Stimulated activated CD4-positive, alpha-beta T cell treated with anti-CD3 and anti-CD28 coated beads, Interleukin-15, amount 100 ng/mL, for 24 hours (primary cell): ENCODE measurements at places on chromosomes 5 and 9.

DNA sequence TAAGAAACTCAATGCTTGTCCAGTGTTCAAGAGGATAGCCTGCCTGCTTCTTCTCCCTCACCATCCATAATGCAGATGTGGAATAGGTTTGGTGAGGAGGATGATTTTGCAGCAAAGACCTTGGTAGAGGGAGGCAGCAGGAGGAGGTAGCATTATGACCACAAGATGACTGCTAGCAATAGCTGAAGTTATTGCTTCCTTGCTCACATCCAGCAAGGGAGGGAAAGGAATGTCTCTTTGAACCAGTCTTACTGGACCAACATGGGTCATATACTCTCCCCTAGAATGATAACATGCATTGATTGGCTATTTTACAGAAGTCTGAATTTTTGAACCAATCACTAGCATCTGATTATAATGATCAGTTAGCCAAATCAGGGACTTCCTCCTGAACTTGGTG is 607.6 kb downstream of the EBF1 start:
- DNase-seq = no peak

DNA sequence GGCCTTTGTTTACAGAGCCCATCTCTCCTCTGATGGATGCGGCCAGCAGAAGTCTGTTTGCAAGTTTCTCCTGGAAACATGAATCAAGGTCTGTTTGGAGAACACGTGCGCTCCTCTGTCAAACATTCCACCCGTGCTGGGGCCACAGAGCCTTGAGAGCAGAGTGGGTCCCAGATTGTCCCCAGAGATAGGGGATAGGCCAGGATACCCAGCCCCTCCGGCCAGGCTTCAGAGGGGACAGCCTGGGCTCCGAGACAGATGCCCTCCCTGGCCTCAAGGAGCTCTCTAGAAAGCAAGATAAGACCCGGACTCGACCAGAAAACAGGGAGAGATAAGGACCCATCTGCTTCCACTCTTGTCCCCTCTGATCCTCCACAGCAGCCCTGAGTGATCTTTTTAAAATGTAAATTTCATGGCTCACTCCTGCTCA is 40.4 kb upstream of the HAND1 start:
- no peak for DNase-seq

DNA sequence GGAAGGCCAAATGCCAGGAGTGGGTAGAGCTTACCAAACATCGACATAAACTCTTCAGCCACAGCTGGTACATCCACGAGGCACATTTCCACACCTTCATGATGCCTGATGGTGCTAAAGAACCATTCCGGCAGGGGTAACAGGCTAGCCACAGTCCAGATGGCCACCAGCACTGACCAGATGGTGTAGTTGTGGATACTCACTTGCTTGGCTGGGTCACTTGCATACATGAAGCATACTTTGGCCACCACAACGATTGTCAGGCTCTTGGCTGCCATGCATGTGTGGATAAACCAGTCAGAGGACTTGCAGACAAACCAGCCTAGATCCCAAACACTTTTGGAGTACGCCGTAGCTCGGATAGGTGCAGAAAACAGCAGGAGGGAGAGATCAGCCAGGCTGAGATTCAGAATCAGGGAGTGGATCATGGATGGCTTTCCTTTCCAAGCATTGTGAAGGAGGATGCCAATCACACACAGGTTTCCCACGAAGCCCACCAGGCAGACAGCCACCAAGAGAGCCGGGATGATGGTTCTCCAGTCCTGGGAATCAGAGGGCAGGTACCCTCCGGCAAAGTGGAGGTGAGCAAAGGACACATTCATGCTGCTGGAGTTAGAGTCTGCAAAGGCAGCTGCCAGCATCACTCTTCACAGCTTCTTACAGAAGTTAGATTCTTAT is 378 bp downstream of the GPR151 start:
- DNase-seq = no peak

- DNase-seq = no peak
These were observed 18.5 kb upstream of the SNX2 start for GRCh38 chr5:122756264-122756911.

- no peak for DNase-seq
These were observed 23.0 kb downstream of the TMOD1 start for GRCh38 chr9:97524424-97524823.

- no peak for DNase-seq
These were observed 71.5 kb downstream of the MRPS27 start for GRCh38 chr5:72248410-72248981.

- no peak for DNase-seq
These were observed 24.6 kb downstream of the UBE2QL1 start for GRCh38 chr5:6473284-6473683.

- DNase-seq = no peak
These were observed 131.6 kb downstream of the GOLPH3 start for GRCh38 chr5:32042551-32042961.

GRCh38 chr5:172171118-172171517 is 16.9 kb downstream of the STK10 start:
- no peak for DNase-seq

DNA sequence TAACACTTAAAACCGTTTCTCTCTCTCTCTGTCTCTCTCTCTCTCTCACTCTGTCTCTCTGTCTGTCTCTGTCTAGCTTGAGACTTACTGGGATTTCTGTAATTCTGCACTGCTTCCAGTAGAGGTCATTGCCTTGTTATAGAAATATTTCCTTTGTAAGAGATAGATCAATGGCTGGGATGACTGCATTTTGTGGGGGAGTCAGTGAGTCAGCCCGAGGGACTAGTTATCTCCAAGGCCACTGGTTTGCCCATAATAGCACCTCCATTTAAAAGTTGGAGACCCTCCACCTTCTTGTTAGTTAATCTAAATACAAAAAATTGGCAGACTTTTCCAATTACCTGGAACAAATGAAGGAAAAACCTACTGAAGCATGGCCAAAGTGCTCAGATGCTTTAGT is 547.2 kb downstream of the LRRC70 start:
- peak; percentile 2 for DNase-seq

DNA sequence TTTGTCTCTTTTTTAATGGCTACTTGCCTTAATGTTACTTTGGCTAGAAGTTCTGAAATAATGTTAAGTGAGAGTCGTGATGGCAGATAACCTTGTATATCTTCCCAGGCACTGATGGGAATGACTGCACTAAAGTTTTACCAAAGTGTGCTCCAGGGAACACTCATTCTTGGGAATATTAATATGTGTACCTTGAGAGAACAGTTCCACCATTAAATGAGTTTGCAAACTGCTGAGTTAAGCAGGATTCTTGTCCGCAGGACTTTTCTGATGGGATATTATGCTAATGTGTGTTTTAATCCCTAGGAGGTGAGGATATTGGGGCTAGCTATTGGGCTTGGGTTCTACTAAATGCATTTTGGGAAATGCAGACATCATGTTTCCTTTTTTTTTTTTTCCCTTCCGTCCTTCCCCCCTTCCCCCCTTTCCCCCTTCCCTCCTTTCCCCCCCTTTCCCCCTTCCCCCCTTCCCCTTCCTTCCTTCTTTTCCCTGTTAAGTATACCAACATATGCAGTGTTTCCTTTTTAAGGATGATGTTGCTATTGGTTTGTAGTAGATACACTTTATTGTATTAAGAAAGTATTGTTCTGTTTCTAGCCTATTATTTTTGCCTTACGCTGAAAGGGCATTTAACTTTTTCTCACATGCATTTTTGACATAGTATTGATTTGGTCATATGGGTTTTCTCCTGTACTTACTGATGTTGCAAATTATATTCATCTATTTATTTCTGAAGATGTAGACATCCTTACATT is 15.5 kb downstream of the ZBTB34 start:
- no peak for DNase-seq

DNA sequence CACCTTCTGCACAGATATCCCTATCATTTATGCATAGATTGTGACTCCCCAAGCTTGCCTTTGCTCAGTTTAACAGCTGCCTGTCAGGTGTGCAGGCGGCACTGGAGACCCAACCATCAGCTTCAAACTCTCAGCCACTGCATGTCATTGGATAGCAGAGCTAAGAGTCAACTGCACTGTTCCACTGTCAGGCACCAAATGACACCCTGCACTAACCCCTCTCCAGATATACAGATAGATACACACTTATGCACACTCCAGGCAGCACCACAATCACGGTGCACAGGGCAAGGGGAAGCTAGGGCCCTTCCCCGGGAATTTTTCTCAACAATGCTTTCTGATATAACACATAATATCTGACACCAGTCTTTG is 142.3 kb downstream of the BNC2 start:
- no peak for DNase-seq

DNA sequence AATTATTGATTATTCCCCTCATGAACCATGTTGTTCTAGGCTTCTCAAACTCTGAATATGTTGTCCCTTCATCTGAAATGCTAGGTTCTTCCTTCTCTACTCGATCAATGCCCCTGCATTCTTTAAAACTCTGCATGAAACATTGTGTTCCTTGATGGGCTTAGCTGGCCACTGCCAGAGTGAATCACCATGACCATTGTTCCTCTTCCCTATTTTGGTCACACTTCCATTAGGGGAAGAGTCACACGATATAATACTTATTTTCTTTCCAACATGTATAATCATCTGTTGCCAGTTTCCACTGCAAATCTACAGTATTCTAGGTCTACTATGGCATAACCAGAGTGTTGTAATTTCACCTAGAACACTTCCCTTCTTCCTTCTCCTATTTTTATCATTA is 247.9 kb downstream of the TRPM3 start:
- DNase-seq = no peak

DNA sequence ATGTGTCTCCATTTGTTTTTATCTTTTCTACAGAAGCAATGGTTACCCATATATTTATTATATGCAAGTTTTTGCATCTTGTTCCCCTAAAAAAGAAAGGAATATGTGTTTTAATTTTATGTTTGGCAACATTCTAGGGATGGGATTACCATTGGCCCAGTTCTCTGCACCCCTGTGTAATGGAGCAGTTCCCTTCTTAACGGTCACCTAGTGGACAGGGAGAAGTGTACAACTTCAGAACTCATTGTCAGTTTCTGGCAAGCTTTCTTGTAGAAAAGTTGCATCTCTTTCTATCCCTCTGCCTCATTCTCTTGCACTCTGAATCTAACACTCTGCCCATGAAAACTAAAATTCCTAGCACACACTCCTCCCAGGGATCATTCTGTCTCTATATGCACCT is 78.2 kb downstream of the DOCK8 start:
- no peak for DNase-seq
